ENCODE measurements at places on chromosomes 2 and 18.

DNA sequence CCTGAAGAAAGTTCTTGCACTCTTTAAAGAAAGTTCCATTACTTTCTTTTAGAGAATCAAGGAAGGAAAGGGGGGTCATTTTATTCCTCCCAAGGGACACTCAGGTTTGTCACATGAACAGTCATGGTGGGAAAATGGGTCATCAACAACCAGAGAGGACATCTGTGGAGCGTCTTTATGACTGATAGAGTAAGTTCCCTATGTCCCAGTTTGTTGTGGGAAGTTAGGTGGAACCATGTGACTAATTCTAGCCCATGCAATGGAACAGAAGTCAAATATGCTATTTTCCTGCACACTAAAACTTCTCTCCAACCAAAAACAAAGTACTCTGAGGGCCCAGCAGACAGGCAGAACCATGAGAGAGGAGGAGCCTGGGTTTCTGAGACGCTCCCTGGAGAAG lies 165.6 kb upstream of the SERTAD2 start:
- no peak for DNase-seq

- peak; percentile 19 for DNase-seq
Observed at GRCh38 chr2:85061896-85062295, 71.3 kb upstream of the TCF7L1 start.

DNA sequence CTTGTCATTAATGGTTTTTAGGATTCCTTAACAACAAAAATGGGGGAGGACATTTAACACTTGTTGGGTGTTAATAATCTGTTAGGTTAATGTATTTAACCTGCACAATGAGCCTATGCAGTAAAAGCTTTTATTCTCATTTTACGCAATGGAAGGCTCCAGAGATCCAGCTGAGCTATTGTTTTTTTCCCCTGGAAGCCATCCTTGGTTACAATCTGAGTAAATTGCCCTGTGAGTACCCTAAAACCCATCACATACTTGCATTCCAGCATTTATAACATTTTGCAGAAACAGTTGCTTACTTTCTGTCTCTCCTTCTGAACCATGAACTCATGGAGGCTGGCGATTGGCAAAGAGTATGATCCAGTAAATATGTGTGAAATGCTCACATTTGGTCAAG lies 30.2 kb upstream of the DOCK10 start:
- DNase-seq, result no peak

- DNase-seq, result no peak
Observed at GRCh38 chr2:229714080-229714735, at the start of gene DNER. DNER (minus strand) TSS chr2:229714555; CDS start chr2:229714423, 132 bp downstream.

- DNase-seq, result no peak
Observed at GRCh38 chr2:222563106-222563718, 92.7 kb downstream of the FARSB start.

GRCh38 chr18:8116341-8117005 lies 492.8 kb upstream of the RAB12 start:
- peak; percentile 68 for DNase-seq

- no peak for DNase-seq
Observed at GRCh38 chr2:236176417-236176816, 8.2 kb upstream of the GBX2 start.

DNA sequence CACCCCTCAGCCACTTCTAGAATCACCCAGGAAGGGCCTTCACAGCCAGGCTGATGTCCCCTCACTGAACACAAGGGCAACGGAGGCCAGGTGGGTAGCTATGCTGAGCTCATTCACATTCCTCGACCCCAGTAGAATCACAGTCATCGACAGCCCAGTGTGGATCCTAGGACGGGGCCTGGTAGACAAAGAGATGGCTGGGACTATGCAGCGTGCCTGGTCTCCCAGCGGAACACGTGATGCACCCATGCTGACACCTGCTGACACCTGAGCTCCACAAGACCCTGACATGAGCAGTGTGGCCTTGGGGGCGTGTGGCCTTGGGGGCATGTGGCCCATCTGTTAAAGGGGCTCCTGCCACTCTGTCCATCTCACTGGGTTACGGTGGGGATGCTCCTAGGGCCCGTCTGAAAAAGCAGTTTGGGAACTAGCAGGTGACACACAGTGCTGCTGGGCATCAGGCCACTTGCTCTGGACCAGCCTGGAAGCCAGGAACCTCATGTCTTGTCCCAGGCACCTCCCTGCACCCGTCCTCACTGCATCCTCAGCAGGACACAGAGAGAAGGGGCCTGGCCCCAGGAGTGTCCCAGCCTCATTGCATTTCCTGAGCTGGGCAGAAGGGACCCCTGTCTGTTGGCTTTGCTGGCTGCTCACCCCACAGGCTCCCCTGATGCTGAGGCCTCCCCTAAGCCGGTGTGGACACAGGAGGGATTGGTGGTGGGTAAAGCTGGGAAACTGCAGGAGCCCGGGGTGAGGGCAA lies 9.7 kb downstream of the ECEL1 start:
- DNase-seq, result no peak

- peak; percentile 5 for DNase-seq
Observed at GRCh38 chr2:64524604-64525316, 632 bp downstream of the AFTPH start.

DNA sequence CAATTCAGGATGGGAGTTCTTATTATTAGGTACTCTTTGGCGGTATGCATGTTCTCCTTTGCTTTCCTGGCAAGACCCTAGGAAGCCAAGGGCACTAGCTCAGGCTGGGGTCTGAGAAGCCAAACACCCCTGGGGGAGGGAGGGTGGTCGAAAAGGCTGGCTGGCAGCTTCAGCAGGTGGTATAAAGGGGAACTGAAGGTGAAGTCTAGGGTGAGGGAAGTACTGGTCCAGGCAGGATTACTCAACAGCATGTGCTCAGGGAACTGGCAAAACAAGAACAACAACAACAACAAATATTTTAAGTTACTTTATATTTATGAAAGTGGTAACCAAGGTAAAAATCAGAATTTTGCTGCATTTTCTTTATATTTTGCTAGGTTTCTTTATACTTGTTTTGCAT lies 40.7 kb upstream of the PCBP1 start:
- no peak for DNase-seq

GRCh38 chr18:74534981-74535649 lies 815 bp downstream of the CNDP1 start:
- DNase-seq, result no peak

- DNase-seq, result no peak
Observed at GRCh38 chr2:160783474-160783873, 289.9 kb upstream of the RBMS1 start.

DNA sequence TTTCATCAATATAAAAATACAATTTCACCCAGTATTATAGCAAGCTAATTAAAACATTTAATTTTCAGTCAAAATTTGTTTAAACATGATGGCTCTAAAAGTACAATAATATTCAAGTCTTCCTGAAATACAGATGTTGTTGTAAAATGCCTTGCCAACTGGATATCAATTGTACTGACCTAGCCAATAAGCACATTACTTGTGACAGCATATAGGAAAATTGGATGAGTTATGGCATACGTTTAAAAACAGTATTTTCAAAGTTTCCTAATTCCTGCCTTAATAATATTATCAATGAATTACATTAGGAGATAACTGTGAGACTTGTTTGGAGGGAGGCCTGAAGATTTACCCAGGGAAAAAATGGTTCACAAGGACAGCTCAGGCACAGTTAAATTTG lies 336.9 kb upstream of the CDH20 start:
- no peak for DNase-seq

- no peak for DNase-seq
Observed at GRCh38 chr2:109058191-109058632, 69.2 kb upstream of the EDAR start.

GRCh38 chr2:12412898-12413305 lies 303.8 kb upstream of the TRIB2 start:
- peak; percentile 70 for DNase-seq

DNA sequence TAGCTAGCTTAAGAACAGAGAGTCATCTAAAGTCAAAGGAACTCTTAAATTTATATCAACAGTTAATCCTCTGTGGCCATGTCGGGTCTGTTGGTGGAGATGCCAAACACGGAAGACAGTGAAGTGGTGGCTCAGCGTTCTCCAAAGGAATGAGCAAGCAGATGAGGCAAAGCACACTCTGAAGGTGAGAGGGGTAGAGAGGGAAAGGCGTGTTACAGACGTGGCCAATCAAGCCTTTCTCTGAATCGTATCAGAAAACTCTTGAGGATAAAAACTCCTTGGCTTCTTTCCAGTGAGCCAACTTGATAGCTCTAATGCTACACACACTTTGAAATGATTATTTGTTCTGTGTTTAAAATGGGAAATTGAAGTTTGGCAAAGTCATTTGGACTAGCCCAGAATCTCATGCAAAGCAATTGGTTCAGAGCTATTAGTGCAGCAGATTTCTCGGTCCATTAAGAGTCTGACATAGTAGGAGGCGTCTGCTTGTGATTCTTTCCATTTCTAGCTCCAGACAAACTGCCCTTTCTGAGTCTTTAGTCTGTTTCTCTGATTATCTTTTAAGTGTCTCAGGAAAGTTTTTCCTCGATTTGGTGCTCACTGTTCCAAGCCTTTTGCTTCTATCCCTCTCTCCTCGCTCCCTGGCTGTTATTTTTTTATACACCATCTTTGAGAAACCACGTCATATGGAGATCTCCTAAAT lies 57.5 kb upstream of the CPO start:
- DNase-seq, result no peak

- DNase-seq, result no peak
Observed at GRCh38 chr2:21422050-21422449, 298.3 kb downstream of the TDRD15 start.

GRCh38 chr2:218290316-218291261 lies 1.7 kb downstream of the TMBIM1 start:
- no peak for DNase-seq
